Spleen (tissue), 13 donors: ENCODE measurements at places on chromosomes 3 and 15. TPM values are rescaled to one million over a fixed set of nuclear protein-coding genes. Genes with fewer than 3 reads are reported as not detected.
A peak's percentile ranks its signal among the peaks of the same experiment; 100 is the strongest.

DNA sequence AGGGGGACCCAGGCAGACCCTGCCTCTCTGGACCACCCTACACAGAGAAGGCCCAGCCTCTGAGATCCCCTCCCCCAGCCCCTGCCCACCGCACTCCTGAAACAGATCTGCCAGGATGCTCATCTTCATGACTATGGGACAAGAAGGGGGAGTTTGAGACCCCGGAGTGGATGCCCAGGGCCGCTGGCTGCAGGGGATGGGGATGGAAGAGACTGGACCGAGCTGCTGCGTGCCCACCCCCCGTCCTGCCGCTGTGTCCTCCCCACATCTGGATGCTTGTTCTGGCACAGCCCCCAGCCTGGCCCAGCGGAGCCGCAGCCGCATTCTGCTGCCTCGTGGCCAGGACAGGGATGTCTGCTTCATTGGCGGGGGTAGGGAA, 30.3 kb upstream of the SEMA3F start:
- DNase-seq: peak; percentile 67

DNA sequence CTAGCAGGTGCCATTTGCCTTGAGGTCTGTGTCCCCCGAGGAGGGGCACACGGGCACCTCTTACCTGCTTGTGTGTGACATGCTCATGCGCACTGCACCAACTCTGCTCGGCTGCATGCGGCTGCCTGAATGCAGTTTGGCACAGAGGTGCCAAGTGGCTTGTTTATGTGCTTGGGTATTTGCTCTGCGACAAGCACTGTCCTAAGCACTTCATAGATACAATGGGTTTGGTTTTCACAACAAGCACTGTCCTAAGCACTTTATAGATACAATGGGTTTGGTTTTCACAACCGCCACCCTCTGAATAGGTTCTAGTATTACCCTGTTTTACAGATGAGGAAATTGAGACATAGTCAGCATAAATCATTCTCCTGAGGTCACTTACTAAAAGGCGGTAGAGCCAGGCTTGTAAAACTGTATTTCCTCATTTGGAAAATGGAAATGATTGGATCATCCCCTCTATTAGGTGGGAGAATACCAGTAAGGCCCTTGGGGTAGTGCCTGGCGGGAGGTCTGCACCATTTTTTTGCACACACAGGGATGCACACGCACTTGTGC, 487 bp downstream of the ITIH4 start:
- no peak for DNase-seq

GRCh38 chr3:177195242-177195991, 1.9 kb downstream of the TBL1XR1 start:
- DNase-seq: no peak

- DNase-seq: no peak
Observed at GRCh38 chr15:60395276-60396011, 2.3 kb downstream of the ANXA2 start.

DNA sequence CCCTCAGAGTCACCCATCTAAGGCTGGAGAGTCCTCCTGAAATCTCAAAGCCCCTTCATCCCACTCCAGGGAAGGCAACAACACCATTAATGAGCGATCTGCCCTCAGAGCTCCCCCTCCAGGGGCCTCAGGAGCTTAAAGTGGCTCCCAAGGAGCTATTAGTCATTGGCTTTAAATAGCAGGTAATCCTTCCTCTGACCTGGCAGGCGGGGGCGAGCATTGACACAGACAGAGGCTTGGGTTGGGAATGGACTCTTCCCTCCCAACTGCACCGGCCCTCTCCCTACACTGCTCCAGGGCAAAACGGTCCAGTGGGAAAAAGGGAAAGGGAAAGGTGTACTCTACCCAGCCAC, 1.4 kb downstream of the MFGE8 start:
- no peak for DNase-seq

DNA sequence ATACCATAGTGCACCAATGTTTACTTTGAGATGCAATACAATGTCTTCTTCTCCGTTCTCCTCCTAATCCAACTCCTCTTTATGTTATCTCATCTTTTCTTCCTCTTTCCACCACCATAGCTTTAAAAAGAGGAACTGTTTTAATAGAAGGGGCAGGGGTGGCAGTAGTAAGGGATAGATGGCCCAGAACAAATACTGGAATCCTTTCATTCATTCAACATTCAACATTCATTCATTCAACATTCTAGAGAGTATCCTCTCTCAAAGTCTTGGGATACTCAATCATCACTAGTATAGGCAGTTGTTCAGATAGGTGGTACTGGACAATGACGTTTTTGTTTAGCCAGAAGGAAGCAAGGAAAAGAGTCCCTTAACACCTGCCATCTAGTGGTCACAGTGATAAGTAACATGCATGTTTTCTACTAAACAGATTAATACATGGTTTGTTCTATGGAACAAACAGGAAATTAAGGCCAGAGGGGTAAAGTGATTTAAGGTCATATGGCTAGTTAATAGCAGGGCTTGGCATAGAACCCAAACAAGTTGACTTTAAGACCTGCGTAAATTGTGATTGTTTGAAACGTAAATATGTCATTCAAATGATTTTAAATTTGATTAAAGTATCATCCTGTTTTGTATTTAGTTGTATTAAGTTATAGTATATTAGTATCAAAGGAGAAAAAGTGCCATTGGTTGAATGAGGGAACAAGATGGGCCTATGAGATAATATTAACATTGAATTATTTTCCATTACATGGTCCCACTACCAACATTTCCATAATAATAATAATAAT, 26.9 kb upstream of the EHHADH start:
- no peak for DNase-seq

- DNase-seq: no peak
Observed at GRCh38 chr15:31127596-31128261, 26.2 kb upstream of the TRPM1 start.

- DNase-seq: no peak
Observed at GRCh38 chr15:80449825-80450224, 45.6 kb downstream of the ARNT2 start.

DNA sequence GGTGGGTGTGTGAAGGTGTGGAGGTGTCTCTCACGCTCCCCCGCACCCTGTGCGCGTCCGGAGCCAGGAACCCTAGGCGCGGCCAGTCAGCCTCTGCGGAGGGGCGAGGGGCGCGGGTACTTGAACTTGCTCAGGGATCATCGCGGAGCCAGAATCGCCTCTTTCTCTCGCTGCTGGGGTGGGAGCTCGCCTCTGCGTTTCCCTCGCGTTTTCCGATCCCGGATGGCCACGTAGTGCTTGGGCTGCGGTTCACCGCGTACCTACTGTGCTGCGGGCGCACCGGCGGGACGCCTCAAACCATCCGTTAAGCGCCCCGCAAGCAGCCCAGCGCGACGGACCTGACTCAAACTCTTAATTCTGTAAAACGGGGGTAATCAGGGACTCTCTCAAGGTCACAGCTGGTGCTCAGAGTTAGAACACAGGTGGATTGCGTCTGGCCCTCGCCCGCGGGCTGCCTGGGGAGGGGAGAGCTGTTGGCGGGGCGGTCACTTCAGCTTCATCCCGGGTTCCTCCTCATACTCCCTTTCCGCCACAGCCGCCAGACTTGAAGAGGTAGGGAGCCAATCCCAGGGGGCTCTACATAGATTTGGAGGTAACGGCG, 686 bp downstream of the MYRIP start:
- DNase-seq: peak; percentile 71

DNA sequence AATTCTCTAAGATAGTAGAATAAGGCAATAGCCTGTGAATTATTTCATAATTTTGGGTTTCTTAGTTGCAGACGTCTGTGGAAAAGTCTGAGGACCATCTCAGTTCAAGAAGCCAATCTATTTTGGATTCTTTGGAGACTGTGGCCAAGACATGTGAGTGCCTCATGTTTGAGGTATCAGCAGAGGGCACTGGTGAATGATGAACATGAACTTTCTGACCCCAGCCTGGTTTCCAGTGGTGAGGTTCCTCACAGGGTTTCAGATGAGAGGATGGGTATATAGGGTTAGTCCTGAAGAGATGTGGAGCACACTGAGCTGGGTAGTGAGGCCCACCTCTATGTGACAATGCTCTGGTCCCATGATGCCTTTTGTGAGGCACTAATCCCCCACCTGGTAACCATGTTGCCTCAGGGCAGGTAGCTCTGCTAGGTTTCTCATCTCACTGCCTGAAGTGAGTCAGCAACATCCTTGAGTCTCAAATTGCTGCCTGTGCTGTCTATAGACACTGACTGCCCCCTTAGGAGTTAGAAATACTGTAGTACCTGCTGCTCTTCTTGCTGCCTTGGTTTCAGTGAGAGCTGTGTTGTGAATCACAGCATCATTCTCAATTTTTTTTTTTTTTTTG, 32.3 kb downstream of the C3orf62 start:
- DNase-seq: no peak

DNA sequence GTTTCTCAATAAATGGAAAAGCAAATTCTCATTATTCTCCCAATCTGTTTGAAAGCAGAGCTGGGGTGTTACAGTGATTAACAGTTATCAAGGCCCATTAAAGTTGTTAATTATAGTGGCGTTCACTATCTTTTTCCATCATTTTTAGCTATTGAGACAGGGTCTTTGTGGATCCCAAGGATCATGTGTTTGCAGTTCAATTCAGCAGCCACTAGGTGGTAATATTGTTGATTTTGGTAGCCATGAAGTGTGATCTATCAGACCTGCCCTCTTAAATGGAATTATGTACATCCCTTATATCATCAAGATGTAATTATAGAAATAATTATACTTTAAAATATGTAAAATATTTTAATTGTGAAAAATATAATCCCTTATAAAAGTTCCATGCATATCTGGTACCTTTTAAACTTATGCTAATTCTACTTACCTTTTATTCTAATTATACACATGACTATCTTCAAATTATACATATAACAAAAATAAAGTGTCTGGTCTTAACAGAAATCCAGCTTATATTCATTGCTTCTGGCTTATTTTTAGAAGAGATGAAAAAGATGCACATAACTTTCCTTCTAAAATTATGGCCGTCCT, 126.4 kb downstream of the GREM1 start:
- no peak for DNase-seq

DNA sequence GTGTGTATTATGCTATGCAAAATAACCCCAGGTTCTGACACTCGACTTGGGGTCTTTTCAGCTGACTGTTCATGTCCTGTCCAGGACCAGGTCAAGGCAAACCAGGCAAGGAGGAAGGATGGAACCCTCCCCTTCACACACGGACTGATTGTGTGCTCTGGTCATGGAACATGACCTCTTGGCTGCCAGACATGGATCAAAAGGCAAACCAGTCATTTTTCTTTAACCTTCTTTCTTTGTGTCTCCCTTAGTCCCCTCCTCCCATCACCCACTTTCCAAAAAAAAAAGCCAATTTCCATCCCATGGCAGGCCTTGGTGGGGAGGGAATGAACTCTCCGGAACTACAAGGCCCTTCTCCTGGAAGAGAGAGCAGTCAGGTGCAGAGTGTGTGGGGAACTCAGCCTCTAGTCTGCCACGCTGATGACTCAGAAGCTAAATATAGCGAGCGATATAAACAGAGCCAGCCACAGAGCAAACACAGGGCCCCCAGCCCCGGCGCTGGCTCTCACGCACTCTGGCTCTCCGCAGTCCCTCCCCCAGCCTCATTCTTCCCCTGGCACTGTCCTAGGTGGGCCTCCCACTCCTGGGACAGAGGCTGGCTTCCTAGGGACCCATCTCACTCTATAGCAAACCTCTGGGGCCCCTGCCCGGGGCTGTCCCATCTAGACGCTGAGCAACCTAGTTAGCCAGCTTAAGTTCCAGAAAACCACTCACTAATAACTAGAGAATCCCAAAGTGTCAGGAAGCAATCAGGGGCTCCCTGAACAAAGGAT, 10.0 kb downstream of the BMF start:
- peak; percentile 90 for DNase-seq

DNA sequence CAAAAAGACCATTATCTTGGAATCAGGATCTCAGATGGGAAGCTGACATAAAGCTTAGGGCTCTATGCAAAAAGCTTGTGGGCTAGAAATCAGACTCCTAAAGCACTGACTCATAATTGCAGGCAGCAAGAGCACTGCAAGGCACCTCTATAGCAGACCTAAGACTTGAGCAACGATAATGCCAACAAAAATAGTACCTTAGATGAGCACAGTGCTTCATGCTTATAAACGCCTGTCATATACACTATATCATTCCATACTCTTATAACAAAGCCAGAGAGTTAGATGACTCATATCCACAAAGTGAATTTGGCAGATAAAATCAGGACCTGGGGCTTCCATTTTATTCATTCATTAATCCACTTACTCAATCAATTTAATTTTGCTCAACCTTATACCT, 560.8 kb downstream of the MCTP2 start:
- DNase-seq: no peak

- no peak for DNase-seq
Observed at GRCh38 chr3:50190936-50191660, at the start of gene GNAT1. TSS of gene GNAT1 (plus strand) at chr3:50191610. CDS start at chr3:50191726, 116 bp downstream.

GRCh38 chr15:62752657-62753517, 289.7 kb upstream of the TPM1 start:
- no peak for DNase-seq

DNA sequence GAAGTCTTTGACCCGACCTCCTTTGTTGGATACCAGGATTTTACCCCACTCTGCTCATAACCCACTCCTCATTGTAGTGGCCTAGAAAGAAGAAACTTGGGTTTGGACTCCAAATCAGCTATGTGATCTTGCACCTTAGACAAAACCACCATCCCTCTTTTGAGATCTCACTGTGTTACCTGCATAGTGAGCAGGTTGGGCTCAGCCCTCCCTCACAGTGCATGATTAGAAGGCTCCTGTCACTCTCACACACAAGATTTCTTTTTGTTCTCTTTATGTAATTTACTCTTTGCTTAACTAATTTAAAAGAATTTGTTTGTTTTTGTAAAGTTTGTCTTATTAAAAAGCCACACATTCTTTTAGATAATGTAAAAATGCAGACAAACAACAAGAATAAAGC, 587.8 kb downstream of the MECOM start:
- DNase-seq: no peak

GRCh38 chr3:88589138-88589537, 439.4 kb downstream of the C3orf38 start:
- no peak for DNase-seq

DNA sequence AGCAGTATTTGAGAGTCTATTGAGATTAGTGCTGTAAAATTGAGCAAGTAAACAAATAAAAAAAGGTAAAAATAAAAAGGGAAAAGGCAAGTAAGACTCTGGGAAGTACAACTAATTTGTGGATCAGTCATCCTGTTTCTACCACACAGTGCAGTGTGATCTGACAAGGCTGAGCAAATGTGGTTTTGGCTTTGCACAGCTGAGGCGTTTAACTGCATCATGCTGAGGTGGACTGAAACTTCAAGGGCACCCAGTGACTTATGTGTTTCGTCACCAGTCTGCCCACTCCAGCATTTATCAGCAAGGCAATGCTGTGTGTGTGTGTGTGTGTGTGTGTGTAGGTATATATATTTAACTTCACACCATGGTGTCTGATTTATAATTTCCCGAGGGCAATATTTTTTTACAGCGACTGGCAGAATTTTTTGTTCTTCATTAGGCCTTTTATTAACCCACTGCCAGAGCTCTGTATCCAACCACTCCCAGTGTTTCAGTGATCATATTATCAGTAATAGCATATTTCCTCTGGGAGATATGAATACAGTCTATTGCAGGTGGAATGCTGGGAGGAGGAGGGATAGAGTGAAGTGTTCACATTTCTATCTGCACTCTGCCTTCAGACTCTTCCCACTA, 131.5 kb upstream of the SATB1 start:
- no peak for DNase-seq

IMPG2 gene
- 0.06 TPM for polyA plus RNA-seq

DUSP7 gene
- polyA plus RNA-seq: 6.9 TPM

ZNF502 gene
- 3.6 TPM for polyA plus RNA-seq

CNTN6 gene
- not detected for polyA plus RNA-seq

ISLR2 gene
- polyA plus RNA-seq: 0.27 TPM

SEMA5B gene
- 0.41 TPM for polyA plus RNA-seq
